Suppressor macrophage (primary cell): ENCODE measurements at places on chromosomes 1 and 21.

DNA sequence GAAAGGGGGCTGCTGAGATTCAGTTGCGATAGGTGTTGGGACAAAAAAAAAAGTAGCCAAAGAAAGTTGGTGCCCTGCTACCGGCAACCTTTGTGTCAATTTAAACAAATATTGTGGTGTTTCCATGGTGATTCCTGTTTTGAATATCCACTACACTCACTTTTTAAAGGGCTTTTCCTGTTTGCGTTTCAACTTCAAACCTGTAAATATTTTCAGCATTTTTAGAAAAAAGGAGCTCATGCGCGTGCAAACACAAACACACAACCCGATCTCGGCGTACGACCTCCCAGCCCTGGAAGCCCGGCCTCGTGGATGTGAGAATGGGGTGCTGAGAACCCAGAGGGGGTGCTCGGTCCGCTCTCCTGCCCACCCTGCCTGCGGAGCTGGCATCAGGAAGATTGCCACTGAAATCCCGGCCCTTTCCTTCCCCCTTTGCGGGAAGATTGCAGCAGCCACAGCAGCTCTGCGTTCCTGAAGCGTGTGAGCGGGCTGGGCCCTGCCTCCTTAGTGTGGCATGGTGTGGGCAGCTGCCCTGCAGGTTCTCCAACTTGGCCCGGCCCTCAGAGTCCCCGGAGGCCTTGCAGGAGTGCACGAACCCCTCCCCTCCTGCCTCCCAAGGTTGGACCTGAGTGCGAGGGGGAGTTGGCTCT, 34.8 kb downstream of the CASZ1 start:
- DNase-seq, result no peak

GRCh38 chr21:25215698-25216384, 391.4 kb downstream of the MRPL39 start:
- DNase-seq, result no peak

GRCh38 chr1:215043401-215043800, 39.1 kb upstream of the KCNK2 start:
- no peak for DNase-seq

- peak; percentile 6 for DNase-seq
Observed at GRCh38 chr21:40512590-40512989, 334.4 kb downstream of the DSCAM start.

DNA sequence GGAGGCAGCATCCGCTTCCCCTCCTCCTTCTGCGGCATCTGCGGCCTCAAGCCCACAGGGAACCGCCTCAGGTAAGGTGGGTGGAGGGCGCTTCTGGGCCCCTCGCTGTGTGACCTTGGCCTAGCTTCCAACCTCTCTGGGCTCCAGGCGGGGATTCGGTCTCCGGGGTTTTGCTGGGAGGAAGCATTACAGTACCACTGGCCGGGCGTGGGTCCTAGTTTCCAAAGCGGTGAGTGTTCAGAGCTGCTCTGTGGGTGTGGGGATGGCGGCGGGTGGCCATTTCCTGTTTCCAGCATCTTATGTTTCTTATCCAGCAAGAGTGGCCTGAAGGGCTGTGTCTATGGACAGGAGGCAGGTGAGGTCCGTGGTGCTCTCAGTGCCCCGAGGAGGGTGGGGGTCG, 11.6 kb downstream of the FAAH start:
- DNase-seq, result no peak

DNA sequence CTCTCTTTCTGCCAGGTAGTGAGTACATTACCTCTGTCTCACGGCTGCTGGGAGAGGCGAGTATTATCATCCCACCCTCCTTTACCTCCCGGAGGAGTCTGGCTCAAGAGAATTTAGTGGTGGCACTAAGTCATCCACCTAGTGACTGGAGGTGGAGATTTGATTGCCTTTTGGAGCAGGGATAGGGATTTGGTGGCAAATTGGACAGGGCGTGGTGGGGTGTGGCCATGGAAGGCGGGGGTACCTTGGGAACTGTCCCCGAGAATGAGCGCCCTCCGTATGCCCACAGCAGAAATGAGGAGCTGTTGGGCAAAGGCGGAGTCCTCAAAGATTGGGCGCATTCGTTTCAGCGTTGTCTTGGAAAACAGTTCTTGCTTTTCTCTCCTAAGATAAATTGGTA, 32.1 kb upstream of the HMGN1 start:
- DNase-seq, result no peak

GRCh38 chr1:201769966-201770365, 59.0 kb upstream of the IPO9 start:
- no peak for DNase-seq
